Naive thymus-derived CD8-positive, alpha-beta T cell (primary cell): ENCODE measurements at places on chromosomes 2 and 18. TPM values are rescaled to one million over a fixed set of nuclear protein-coding genes. Genes with fewer than 3 reads are reported as not detected.
A peak's percentile ranks its signal among the peaks of the same experiment; 100 is the strongest.

- no peak overlapping the region for H3K27ac ChIP-seq
- H3K27me3 ChIP-seq, result peaks cover 2% of the 10 kb centered on the region
- no peaks in the 10 kb centered on the region for H3K4me1 ChIP-seq
Measured at GRCh38 chr2:99689145-99689742, 199.4 kb upstream of the REV1 start.

DNA sequence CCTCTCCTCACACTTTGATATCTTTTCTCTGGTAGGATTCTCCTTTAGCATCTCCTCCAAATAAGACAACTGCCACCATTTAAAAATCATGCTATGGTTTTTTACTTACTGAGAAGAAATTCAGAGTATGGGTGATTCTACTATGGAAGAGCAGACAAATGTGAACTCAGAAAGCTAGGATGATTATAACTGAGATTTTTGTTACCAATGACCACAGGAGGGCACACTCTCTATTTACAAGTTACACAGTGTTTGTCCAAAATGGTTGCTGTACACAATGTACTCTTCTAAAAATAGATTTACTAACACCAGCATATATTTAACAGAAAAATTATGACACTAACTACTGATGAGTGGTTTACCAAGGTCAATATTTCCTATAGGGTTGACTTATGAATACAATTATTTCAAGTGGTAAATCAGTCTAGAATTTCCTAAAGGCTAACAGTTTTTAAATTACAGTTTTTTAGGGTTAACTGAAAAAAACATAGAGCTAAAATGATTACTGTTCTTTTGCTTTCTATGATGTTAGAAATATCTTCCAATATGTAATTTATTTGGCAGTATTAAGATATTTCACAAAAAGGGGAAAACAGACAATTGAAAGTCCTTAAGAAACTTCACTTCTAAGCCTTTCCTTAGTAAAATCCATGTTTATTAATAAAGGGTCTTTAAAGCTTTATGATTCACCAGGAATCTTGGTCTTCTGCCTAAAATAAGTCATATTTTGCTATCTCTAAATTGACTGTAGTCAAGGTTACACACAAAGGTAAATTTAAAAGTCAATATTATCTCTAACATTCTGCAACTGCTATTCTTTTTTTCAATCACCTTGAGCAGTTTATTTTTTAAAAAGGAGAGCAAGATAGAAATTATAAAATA, 57.2 kb downstream of the MAP4K3 start:
- peak; percentile 13 for DNase-seq
- peaks cover 10% of the 10 kb centered on the region for H3K36me3 ChIP-seq
- no peak overlapping the region for H3K4me3 ChIP-seq
- H3K27me3 ChIP-seq, result no peaks in the 10 kb centered on the region
- peak overlapping the region; percentile 31 for H3K27ac ChIP-seq

- H3K27ac ChIP-seq, result no peak overlapping the region
- DNase-seq, result no peak
- H3K4me1 ChIP-seq, result no peaks in the 10 kb centered on the region
- H3K4me3 ChIP-seq, result no peak overlapping the region
- H3K27me3 ChIP-seq, result peaks cover 12% of the 10 kb centered on the region
Measured at GRCh38 chr2:45074713-45075112, 65.5 kb upstream of the SIX2 start.

DNA sequence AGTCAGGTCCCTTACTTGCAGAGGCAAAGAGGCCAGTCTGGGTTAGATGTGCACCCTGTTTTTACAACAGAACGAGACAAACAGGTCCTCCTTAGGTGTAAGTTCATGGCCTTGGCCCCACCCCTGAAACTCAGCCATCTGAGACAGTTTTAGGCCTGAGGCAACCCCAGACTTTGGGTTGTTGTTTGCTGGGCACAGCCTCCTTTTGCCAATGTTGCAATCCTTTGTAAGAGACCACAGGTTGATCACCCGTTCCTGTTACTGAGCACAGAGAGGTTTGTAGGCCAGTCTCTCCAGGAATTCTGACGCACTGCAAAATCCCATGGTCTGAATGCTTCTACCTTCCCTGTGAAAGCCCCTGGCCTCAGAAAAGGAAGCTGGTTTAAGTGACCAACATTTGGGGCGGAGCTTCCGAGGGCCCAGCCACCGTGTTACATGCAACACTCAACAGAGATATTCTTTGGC, 15.5 kb upstream of the IL1RN start:
- H3K4me1 ChIP-seq, result no peaks in the 10 kb centered on the region
- H3K27me3 ChIP-seq, result no peaks in the 10 kb centered on the region
- no peak overlapping the region for H3K4me3 ChIP-seq
- no peaks in the 10 kb centered on the region for H3K36me3 ChIP-seq

DNA sequence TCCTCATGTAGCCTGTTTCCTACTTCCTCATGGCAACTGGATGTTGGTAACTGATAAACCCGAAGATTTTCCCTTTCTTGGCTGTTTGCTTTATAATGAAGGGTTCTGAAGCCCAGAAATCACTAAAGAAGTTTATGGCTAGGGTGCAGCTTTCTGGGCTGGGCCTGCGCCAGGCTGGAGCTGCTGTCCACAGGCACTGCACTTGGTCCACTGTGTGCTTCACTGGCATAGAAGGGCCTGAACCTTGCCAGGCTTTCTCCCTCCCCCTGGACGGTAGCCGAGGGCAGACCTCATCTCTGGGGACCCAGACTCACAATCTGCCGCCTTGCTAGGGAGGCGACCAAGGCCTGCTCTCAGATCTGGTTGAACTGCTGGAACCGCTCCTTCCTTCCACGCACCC, 133.3 kb upstream of the SPRED2 start:
- no peak overlapping the region for H3K4me3 ChIP-seq
- H3K4me1 ChIP-seq, result peaks cover 10% of the 10 kb centered on the region
- no peaks in the 10 kb centered on the region for H3K27me3 ChIP-seq
- DNase-seq, result no peak
- no peak overlapping the region for H3K27ac ChIP-seq

DNA sequence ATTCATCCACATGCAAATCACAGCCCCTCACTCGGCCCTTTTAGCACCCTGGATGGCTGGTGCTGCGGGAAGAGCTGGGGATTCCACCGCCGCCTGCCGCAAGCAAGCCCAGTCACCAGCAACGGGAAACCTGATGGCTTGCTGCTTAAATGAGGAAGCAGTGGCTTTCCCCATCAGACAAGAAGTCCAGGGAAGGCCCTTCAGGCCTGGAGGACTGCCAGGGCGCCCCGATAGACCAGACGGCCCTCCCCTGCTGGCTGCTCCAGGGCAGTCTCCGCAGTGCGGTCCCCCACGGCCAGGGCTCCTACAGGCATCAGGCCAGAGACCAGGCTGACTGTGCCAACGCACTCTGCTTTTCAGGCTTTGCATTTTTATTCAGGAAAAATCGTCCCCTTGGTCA, 439.1 kb downstream of the EIPR1 start:
- peaks cover 14% of the 10 kb centered on the region for H3K27me3 ChIP-seq
- H3K4me1 ChIP-seq, result peaks cover 2% of the 10 kb centered on the region
- no peak overlapping the region for H3K4me3 ChIP-seq
- H3K36me3 ChIP-seq, result no peaks in the 10 kb centered on the region
- H3K27ac ChIP-seq, result no peak overlapping the region

Gene NMUR1
- total RNA-seq, result 0.10 TPM

Gene IL36B
- total RNA-seq, result not detected

Gene NEB
- 1.7 TPM for total RNA-seq
